ENCODE measurements at places on chromosomes 12 and 14. TPM values are rescaled to one million over a fixed set of nuclear protein-coding genes. Genes with fewer than 3 reads are reported as not detected.

DNA sequence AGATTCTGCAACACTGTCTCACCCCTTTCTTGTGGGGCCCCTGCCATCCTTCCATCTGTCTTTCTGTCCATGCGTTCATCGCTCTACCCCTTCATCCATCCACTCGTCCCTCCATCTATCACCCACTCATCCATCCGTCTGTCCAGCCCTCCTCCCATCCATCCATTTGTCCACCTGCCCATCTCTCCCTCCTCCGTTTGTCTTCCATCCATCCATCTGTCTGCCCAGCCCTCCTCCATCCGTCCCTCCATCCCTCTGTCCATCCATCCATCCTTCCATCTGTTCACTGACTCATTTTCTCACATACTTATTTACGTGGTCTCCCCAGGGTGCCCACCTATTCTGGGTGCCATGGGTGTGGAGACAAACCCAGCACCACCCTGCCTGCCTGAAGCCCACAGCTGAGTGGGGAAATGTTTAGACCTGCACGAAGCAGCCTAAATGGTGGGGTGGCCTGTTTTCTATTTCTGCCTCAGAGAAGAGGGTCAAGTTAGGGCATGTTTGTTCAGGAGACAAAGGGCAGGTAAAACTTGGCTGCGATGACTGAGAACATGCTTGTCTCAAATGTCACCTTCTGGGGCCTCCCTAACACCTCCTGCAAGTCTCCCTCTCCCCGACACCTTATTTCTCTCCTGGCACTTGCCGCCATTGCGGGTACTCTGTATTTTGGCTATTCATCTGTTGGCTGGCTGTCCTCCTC, 2.8 kb upstream of the SLC25A47 start:
- no peak for DNase-seq

DNA sequence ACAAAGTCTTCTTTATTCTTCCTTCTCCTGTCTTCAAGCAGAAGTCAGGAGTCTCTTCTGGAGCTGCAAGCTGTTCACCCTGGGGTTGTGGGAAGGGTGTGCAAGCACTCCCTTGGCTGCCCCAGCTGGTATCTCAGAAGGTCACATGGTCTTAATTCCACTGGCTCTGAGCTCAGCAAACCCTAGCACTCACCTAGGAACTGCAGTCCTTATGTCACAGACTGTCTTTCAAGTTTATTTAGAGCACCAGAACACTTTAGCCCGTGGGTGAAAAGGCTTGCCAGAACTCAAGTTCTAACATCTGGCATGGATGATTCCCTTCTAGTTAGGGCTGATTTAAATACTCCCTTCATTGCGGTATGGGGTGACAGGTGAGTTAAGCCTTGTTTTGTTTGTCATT, 379.0 kb downstream of the CCER1 start:
- peak; percentile 8 for DNase-seq

DNA sequence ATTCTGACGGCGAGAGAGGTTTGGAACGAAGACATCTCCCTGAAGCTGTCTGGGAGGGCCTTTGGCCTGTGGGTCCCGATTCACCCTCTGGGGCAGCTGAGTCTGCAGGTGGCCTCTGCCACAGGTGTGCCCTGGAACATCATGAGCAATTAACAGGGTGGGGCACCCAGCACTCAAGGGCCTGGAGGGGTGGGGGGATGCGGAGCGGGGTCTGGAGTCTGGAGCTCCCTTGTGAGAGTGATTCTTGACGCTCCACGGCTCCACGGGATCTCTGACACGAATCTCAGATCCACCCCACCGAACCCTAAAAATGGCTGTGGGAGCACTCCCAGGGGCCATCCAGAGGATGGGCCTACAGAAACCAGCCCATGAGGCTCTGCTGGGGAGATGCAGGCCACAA, 8.3 kb downstream of the ITPK1 start:
- DNase-seq = no peak

GRCh38 chr12:89390802-89391673, 38.7 kb upstream of the DUSP6 start:
- DNase-seq = peak; percentile 88

- DNase-seq = no peak
Measured at GRCh38 chr12:121933522-121934308, 15.3 kb downstream of the CFAP251 start.

DNA sequence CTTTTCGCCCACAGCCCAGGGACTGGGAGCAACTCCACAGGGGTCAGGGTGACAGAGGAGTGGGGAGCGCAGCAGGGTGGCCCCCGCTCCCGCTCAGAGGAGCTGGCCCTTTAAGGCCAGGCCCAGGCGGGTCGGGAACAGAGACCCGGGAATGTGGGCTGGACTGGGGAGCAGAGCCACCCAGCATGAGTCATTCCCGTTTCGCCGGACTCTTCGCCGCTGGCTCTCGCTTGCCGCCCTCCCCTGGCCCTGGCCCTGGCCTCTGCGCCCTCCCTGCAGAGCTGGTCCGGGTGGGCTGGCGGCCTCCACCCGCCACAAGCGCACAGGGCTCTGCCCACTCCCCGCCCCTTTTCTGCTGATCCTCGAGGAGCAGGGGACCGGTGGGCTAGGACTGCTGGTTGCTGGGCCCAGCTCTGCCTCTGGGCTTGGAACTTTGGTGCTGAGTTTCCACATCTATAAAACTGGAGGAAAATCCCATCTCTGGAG, 92.8 kb downstream of the NINJ2 start:
- peak; percentile 92 for DNase-seq

- DNase-seq = peak; percentile 87
Measured at GRCh38 chr12:104108755-104109445, 29.1 kb downstream of the NFYB start.

- DNase-seq = no peak
Measured at GRCh38 chr12:88868050-88868449, 287.8 kb upstream of the KITLG start.

- peak; percentile 85 for DNase-seq
Measured at GRCh38 chr12:87439990-87440827, 589.0 kb downstream of the C12orf50 start.

GRCh38 chr14:105899071-105899641, 372.8 kb downstream of the TMEM121 start:
- no peak for DNase-seq

Gene SLC39A9
- total RNA-seq = 60.2 TPM

Gene CAPZA3
- total RNA-seq = not detected

Gene DPPA3
- not detected for total RNA-seq

Gene TMEM19
- 55.0 TPM for total RNA-seq

Gene DAAM1
- 30.1 TPM for total RNA-seq

Gene SLC38A1
- 87.3 TPM for total RNA-seq

Gene KRT2
- not detected for total RNA-seq

Gene LRP1-AS
- total RNA-seq = not detected

Gene GNPNAT1
- total RNA-seq = 18.5 TPM

Gene LLPH
- total RNA-seq = 19.0 TPM
